CD8-positive, alpha-beta T cell (primary cell): ENCODE measurements at places on chromosomes 6 and 20.

- no peak for DNase-seq
Measured at GRCh38 chr20:63094767-63095499, 88.2 kb upstream of the BHLHE23 start.

DNA sequence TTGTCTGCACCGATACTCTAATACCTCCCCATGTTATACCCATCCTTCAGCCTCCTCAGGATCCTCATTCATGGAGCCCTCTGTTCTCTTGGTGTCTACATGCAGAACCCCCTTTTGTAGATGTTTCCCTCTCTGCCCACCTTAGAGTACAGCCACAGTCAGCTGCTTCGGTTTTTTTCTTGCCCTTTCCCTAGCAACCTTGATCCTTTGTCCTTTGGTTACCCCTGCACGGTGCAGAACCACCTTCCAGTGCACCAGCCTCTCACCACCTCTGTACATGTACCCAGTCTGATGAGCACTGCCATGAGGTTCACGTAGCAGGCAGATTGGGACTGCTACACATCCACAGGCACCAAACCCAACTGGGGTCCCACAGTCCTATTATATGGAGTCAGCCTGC, 7.3 kb downstream of the VPS16 start:
- no peak for DNase-seq

DNA sequence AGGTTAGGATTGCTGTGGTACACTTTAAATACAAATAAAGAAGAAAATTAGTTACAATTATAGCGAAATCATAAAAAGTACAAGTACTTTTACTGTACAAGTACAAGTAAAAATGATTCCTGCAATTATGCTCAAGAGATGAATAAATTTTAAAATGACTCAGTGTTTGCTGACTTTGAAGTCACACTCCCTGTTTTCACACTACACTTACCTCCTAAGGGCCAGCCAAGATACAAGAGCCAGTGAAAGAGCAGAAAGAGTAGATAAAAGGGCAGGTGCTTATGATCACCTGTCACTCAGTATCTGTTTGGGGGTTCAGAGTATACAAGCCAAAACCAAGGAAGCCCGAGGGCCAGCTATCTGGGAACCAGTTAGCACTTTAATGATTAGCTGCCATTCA, 41.0 kb upstream of the COL21A1 start:
- DNase-seq, result no peak

DNA sequence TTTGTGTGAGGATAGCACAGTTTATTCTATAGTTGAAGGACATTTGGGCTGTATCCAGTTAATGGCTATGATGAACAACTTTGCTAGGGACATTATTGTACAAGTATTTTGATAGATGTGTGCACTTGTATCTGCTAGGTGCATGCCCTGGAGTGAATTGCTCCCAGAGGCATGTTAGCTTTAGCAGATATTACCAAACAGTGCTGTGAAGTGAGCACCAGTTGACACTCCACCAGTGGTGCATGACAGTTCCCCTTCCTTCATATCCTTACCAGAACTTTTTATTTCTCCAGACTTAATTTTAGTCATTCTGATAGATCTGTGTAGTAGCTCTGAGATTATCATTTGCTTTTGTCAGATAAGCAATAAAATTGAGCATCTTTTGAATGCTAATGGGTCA, 48.9 kb upstream of the ENPP5 start:
- DNase-seq, result no peak

DNA sequence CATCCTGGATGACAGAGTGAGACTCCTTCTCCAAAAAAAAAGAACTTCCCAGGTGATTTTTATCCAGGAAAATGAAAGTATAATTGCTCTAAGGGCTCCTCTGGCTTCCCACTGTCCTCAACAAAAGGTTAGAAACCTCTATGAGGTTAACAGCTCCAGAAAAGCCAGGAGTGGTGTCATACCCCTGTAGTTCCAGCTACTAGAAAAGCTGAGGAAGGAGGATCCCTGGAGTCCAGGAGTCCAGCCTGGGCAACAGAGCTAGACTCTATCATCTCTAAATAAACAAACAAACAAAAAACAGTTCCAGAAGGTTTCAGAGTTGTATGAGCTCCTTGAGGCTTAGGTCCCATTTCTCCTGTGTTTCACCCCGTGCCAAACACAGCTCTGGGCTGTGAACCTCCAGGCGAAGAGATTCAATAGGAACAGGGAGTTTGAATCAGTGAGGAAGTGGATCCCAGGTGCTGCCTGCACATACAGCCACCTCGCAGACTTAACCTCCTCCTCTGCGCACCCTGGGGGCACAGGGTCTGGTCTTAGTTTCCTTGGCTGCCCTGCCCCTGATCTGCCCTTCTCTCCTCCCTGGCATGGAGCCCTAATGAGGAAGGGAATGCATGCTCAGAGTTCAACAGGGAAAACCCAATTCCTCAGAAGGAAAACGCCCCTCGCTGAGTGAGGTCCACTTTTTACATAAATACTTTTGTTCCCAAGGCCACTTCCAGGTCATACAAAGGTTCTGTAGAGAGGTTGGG, 31.0 kb downstream of the ZC3H12D start:
- DNase-seq, result no peak

DNA sequence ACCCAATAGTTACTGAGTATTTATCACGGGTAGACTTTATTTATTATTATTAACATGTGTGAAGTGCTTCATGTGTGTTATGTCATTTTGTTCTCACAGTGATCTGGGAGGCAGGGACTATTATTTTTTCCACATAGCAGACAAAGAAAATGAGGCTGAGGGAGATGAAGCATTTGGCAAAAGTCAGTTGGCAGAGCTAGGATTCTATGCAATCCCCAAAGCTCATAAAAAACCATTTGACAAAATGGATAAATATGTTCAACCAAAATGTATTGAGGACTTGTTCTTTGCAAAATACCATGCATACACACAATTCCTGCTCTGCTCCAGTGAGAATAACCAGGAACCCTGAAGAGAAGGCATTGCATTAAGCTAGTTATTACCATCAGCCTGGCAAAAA, 184.4 kb downstream of the HS3ST5 start:
- no peak for DNase-seq

GRCh38 chr20:63363981-63364561, 2.9 kb upstream of the CHRNA4 start:
- no peak for DNase-seq
